ENCODE measurements at places on chromosomes 4 and X. TPM values are rescaled to one million over a fixed set of nuclear protein-coding genes. Genes with fewer than 3 reads are reported as not detected.

The SRPX gene
- not detected for total RNA-seq

The SPANXN3 gene
- not detected for total RNA-seq

The CCNB3 gene
- 0.94 TPM for total RNA-seq

The MAGEB4 gene
- not detected for total RNA-seq

The LAMP2 gene
- total RNA-seq: 16.1 TPM

The CCNG2 gene
- total RNA-seq: 5.6 TPM

The RIBC1 gene
- total RNA-seq: 2.6 TPM

The CYBB gene
- 0.58 TPM for total RNA-seq

The SASH3 gene
- not detected for total RNA-seq

The GPR82 gene
- not detected for total RNA-seq

The ZNF732 gene
- not detected for total RNA-seq

The GYPA gene
- not detected for total RNA-seq

The GPRASP2 gene
- total RNA-seq: 0.31 TPM

The SLAIN2 gene
- 9.4 TPM for total RNA-seq

The ETDB gene
- total RNA-seq: not detected

The PCDH10 gene
- total RNA-seq: not detected

The RHOXF1 gene
- total RNA-seq: not detected

The LRRC66 gene
- total RNA-seq: 1.5 TPM

The CCDC149 gene
- 0.92 TPM for total RNA-seq
